ENCODE measurements at places on chromosomes 3 and 15.

DNA sequence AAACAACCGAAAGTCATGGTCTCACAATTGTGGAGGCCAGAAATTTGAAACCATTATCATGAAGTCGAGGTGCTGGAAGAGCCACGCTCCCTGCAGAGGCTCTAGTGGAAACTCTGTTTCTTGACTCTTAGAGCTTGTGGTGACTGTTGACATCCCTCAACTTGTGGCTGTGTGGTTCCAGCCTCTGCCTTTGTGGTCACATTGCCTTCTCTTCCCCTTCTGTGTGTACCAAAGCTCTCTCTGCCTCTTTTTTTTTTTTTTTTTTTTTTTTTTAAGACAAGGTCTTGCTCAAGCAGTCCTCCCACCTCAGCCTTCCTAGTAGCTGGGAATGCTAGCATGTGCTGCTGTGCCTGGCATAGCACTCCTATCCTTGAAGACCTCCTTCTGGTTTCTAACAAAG lies 48.7 kb upstream of the CRTC3 start:
- DNase-seq = no peak

- no peak for DNase-seq
These were observed 55.9 kb downstream of the EOMES start for GRCh38 chr3:27666272-27666671.

DNA sequence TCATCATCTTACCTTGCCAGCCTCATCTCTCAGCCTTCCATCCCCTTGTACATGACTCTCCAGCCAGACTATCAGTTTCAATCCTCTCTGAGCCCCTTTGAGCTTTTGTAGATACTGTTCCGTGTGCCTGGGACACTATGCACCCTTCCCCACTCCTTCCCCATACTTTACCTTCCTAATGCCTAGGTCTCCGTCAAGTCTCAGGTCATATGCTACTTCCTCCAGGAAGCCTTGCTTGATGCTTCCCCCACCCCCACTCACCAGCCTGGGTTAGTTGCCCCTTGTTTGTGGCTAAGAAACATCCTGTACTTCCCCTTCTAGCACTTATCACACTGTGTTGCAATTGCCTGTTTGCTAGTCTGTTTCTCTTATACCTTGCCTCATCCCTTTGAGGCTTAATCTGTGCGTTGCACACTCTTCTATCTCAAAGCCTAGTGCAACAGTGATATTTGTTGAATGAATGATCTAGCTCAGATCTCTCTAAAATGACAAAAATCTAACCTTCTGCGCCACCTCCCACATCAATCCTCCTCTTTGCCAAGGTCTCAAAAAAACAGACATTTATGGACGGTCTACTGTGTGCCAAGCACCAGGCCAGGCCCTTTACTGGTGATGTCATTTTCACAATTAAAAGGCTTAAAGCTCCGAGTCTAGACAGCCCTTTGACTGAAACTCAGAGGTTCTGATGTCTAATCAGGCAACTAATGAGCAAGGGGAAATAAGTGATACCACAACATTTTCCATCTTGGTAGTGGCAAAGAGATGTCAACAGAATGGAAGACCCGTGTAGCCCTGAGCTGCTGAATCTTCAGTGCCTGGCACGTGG lies 6.5 kb upstream of the USP3 start:
- no peak for DNase-seq

DNA sequence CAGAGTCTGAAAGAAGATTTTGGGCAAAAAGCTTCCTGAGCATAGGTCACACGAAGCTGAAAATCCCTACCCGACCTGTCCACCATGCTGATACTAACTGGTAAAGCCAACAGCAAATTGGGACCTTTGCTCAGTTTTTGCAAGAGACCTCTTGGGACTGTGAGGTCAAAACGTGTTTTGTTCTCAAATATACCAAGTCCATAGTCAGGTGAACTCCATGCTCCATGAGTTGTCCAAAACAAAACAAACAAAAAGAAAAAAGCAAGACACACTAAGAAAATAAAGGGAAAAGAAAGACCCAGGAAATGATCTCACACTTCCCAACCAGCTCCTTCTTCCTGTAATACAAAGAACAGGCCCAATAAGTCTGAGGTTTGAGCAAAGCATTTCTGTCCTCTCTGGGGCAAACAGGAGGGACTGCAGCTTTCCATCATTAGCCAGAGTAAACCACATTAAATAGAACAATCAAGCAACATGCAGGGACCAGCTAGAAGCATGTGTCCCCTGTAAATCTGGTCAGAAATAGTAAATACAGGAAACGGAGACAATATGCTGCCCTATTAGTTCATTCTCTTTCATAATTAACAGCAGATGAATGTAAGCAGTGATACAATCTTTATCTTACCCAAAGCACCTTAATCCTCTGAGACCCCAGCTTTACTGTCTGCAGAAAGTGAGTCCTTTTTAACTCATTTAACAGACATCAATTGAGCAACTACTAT lies 125.0 kb upstream of the LIPC start:
- DNase-seq = no peak

DNA sequence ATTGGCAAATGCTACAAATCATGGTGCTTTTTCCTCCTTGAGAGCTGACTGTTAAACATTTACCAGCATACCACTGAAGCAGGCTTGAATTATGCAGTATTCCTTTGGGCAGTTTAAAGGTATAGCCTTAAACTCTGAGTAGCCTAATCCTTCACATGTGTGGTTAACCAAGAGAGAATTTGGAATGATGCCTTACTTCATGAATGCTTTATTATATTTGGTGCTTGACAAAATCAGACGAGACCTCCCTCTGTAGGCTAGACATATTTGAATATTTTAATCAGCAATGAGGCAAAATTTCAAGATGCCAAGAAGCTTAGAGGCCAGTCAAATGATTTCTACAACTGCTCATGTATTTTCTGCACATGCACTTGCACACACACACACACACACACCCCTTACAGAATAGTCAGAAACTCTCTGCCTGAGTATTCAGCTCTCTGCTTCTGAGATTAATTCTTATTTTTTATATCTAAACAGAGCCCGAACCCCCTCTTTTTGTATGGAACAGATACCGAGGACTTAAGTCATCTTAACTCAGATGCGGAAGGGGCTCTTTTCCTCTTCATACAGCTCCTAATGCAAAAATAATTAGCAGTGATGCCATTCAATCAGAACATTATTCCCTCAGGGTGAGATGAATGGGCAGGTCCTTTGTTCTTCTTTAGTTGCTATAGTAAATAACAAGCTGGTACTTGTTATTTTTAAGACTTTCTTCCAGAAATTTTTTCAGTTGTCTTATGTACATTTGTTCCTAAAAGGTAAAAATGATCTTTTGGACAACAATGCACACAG lies 195.5 kb upstream of the TMC3 start:
- DNase-seq = no peak

DNA sequence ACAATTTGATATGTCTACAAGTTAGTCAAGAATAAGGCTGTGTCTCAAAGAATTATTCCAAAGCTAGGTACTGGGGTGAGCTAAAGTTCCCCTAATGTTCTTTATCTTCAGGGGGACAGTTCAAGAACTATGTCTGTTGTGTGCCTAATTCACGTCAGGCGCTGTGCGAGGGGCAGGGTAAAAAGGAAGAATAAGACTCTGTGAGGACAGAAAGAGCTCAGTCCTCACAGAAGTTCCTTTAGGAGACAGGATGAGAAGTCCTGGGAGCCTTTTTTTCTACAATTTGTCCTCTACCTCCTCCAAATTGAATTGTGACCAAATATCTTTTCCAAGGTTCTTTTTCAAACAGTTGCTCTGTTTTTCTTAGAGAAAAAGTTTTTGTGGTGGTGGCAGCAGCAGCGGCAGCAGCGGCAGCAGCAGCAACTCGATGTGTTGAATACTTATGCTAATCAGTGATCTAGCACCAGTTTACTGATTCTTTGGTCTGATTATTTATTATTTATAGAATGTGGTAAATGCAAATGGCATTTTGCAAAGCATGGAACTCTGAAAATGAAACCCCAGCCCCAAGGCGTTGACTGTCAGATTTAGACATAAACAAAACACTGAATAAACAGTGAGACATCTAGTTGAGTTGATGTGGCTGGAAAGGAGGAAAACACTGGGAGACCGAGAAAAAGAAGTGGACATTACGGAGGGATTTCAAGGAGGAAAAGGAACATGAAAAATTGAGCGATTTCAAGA lies 88.6 kb downstream of the GTPBP8 start:
- DNase-seq = no peak

GRCh38 chr3:48997714-48998637 lies 7.9 kb downstream of the P4HTM start:
- no peak for DNase-seq

DNA sequence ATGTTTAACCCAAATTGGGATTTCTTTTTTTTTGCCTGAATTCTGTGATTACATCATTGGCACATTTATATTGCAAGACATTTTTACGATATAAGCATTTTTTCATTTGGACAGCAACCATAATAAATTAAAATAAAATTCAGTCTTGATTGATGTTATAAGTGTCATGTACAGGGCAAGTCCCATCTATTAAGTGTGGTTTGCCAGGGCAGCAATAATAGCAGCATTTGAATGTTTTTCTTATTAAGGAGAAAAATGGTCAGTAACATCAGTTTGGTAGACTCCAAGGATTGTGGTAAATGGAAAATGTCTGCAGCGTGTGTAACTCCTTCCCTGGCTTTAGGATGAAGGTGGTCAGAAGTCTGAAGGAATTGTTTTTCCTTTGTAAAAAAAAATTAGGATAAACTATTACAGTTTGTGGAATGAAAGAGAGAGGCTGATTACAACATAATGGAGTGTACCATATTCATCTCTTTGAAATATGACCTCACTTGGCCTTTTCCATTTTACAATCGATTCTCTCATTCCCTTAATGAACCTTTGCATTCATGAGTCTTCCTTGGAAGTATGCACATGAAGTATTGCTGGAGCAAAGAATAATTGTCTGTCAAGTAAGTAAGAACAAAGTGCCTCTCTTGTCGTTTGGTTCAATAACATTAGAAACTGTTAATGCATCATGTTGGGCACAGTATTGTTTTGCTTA lies 405.4 kb upstream of the THRB start:
- no peak for DNase-seq

DNA sequence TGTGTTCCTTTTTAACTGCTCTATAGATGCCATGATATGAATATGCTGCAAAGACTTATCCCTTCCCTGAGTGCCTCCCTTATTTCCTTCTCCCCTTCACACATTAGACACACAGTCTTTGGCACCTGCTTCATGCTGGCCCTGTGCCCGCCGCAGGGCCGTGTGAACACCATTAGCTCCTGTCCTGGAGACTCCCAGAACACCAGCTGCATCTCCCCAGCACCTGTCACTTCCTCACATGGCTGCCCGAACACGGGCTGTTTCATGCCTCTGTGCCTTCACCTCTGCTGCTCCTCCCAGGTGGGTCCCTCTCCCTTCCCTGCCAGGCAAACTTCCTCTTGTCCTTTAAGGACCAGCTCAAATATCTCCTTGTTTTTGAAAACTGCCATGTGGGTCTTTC lies 40.5 kb upstream of the SEC13 start:
- no peak for DNase-seq

- DNase-seq = no peak
These were observed 343.9 kb upstream of the CBLB start for GRCh38 chr3:106212665-106213222.

GRCh38 chr3:16508591-16508995 lies 4.9 kb downstream of the RFTN1 start:
- no peak for DNase-seq

DNA sequence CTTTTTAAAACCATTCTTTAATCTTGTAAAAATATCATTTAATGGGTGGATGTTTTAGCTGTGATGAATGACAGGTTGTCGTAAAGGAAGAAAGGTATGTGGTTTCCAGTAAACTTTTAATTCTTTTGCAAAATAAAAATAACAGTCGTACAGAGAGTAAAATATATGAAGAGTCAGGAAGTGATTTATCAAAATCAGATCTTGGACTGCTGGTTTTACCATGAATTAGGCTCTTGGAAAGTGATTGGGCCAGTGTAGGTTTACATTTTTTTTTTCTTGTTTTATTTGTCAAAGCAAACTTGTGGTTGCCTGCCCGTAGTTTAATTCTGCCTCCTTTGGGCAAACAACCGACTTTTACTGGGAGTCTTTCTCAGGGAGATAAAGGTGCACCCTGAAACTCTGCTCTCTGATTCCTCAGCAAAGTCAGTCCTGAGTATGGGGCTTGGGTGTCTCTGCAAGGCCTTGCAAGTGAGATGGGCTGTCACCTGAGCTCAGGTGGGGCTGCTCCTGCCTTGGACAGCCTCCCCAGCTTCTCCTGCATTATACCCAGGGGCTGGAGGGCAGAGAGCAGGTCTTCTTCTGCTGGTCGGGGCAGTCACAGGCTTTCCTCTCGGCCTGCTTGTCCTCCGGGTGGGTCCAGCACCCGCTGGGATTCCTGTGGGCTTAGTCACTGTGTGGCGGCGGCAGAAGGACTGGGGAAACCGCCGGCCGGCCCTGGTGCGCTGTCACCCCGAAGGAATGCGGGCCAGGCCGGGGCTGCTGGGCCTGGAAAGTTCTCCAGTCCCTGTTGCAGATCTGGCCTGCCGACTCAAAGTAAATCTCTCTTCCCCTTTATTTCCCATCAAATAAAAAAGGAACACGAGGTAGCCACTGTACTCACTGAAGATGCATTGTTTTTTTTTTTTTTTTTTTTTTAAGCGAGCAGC lies 79.0 kb downstream of the IGF1R start:
- DNase-seq = no peak

GRCh38 chr3:173770011-173770410 lies 372.5 kb downstream of the NLGN1 start:
- DNase-seq = no peak

- DNase-seq = no peak
These were observed 20.0 kb upstream of the ZBTB47 start for GRCh38 chr3:42633544-42633943.

DNA sequence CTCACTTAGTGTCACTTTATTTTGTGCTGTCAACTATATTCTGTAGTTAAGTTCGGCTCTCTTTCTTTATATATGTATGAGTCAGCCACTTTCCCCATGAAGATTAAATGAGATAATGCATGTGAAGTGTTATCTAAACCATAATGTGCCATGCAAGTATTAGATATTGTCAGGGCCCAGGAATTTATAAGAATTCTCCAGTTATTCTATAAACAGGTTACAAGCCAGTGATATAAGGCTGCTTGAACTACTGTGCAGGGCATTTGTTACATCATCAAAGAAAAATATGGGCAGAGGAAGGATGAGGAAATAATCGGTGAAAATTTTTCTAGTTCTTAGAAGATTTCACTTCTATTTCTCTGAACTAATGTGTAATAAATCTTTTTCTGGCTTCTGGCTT lies 1049.0 kb upstream of the NR2F2 start:
- no peak for DNase-seq

DNA sequence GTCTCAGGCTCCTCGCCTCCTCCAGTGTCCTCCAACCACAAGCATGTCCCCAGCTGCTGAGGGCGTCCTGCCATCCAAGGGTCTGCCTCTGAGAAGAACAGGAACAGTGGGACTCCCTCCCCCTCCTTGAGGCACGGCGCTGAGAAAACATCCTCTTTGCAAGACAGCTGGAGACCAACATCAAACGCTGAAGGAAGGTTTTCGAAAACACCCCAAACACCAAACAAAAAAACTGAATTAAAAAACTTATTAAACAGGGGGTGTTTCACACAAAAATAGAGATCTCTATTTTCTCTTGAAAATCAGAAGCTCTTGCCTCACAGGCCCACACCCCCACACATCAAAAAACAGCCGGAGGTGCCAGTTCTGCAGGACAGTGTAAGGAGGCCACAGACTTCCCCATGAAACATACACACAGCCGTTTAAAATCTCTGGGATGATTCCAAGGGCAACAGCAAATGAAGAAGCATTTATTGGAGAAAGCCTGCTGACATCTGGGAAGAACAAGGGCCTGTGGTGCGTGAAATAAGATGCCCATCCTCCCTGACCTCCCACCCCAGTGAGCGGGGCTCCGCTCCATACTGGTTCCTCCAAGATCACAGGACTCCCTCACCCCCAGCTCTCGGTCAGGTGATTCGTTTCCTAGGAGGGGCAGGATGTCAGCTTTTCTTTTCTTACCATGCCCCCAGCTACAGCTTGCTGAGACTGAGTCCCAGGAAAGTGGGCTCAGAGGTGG lies 71.3 kb downstream of the NUP210 start:
- DNase-seq = no peak
